COR-L47 (cell line): ENCODE measurements at places on chromosomes 5 and 9.

- DNase-seq = no peak
These were observed 6.8 kb downstream of the TTC39B start for GRCh38 chr9:15300218-15300617.

GRCh38 chr5:113178073-113178779 lies 201.6 kb downstream of the DCP2 start:
- DNase-seq = no peak

- DNase-seq = no peak
These were observed 285.5 kb upstream of the VLDLR start for GRCh38 chr9:2336055-2336454.

- no peak for DNase-seq
These were observed 34.5 kb upstream of the SAP30L start for GRCh38 chr5:154411338-154411737.

GRCh38 chr5:155066886-155067595 lies 53.5 kb downstream of the KIF4B start:
- no peak for DNase-seq

DNA sequence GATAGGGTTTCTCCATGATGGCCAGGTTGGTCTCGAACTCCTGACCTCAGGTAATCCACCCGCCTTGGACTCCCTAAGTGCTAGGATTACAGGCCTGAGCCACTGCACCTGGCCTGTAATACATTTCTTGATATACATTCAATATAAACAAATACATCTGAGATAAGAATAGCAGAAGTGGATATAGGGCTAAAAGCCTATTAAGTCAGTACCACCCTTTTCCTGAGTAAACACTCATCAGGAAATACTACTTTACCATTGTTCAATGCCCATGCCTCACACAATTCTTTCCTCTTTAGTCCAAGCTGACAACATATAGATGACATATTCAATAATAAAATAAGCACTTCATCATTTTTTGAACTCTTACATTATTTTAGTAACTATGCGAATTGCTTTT lies 64.8 kb downstream of the MRPS27 start:
- no peak for DNase-seq

- no peak for DNase-seq
These were observed 24.4 kb downstream of the NPR3 start for GRCh38 chr5:32735512-32735911.

- DNase-seq = peak; percentile 26
These were observed 13.5 kb downstream of the IL12B start for GRCh38 chr5:159316519-159317383.

DNA sequence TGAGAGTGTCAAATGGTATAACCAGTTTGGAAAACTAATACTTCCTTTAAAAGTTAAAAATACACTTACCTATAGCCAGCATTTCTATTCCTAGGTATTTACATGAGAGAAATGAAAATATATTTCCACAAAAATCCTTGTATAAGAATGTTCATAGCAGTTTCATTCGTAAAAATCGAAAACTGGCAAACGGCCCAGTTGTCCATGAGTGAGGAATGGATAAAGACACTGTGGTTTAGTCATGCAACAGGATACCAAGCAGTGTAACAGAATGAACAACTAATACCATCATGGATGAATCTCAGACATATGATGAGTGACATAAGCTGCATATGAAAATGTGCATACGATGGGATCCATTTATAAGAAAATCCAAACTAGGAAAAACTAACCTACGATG lies 136.7 kb downstream of the MACROH2A1 start:
- DNase-seq = no peak

GRCh38 chr9:118170032-118170955 lies 466.1 kb downstream of the TLR4 start:
- DNase-seq = peak; percentile 74

- DNase-seq = no peak
These were observed 233.6 kb upstream of the EDIL3 start for GRCh38 chr5:84618262-84618661.
